Transverse colon (tissue), 4 donors: ENCODE measurements at places on chromosomes 1 and 21. TPM values are rescaled to one million over a fixed set of nuclear protein-coding genes. Genes with fewer than 3 reads are reported as not detected.
A peak's percentile ranks its signal among the peaks of the same experiment; 100 is the strongest.

- no peaks in the 10 kb centered on the region for H3K4me1 ChIP-seq
- no peak for DNase-seq
- no peak overlapping the region for H3K27ac ChIP-seq
- H3K27me3 ChIP-seq, result no peaks in the 10 kb centered on the region
Measured at GRCh38 chr21:24976238-24976637, 631.0 kb downstream of the MRPL39 start.

- DNase-seq, result no peak
- H3K36me3 ChIP-seq, result no peaks in the 10 kb centered on the region
- H3K27ac ChIP-seq, result no peak overlapping the region
- no peaks in the 10 kb centered on the region for H3K27me3 ChIP-seq
- no peak overlapping the region for H3K4me3 ChIP-seq
Measured at GRCh38 chr1:193404236-193404635, 217.8 kb upstream of the B3GALT2 start.

KCNJ6 gene
- total RNA-seq, result 0.16 TPM

- no peaks in the 10 kb centered on the region for H3K4me1 ChIP-seq
- H3K36me3 ChIP-seq, result no peaks in the 10 kb centered on the region
- H3K27me3 ChIP-seq, result no peaks in the 10 kb centered on the region
- DNase-seq, result no peak
- H3K4me3 ChIP-seq, result no peak overlapping the region
- H3K27ac ChIP-seq, result no peak overlapping the region
Measured at GRCh38 chr21:44275041-44275440, 10.6 kb upstream of the AIRE start.

TBX15 gene
- 0.32 TPM for total RNA-seq

DNA sequence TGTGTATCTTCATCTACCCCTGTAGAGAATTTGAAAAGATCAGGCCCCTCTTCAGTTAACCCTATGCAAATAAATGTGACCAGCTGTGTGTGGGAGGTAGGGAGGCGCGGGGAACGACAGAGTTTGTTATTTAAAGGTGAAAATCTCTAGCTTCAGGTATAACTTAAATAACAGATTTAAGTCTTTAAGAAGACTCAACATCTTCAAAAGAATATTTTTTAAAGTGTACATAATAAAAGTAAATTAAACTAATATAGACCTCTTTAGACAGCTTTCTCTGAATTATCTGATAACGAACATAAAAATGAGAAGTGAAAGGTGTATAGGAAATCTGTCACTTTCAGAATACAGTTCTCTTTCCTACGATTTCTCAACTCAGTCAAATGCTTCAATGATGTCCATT, 16.0 kb downstream of the ANGPTL3 start:
- no peak overlapping the region for H3K27ac ChIP-seq
- H3K27me3 ChIP-seq, result no peaks in the 10 kb centered on the region
- no peak for DNase-seq
- no peaks in the 10 kb centered on the region for H3K4me1 ChIP-seq
- no peaks in the 10 kb centered on the region for H3K36me3 ChIP-seq

OR2T29 gene
- not detected for total RNA-seq

- no peak overlapping the region for H3K27ac ChIP-seq
- no peak overlapping the region for H3K4me3 ChIP-seq
- H3K27me3 ChIP-seq, result no peaks in the 10 kb centered on the region
- no peak for DNase-seq
- no peaks in the 10 kb centered on the region for H3K36me3 ChIP-seq
- no peaks in the 10 kb centered on the region for H3K4me1 ChIP-seq
Measured at GRCh38 chr1:89704014-89704413, 71.1 kb downstream of the LRRC8C start.

DNA sequence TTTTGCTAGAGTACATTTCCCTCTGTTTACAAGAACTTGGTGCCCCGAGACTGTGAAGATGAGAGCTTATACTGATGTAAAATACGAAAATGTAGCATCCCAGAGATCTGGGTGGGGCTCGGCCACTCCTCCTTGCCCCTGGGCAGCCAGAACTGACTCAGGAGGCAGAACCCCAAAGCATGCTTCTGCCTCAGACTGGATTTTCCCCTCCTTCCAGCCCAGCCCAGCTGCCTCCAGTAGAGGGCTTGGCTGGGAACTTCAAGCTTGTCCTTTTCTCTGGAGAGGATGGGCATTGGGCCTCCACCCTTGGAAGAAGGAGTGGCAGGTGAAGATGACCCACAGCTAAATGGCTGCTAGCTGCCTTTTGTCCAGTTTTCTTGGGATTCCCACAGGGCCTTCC, 24.3 kb upstream of the BTG2 start:
- H3K4me1 ChIP-seq, result peaks cover 40% of the 10 kb centered on the region
- no peak overlapping the region for H3K4me3 ChIP-seq
- H3K27ac ChIP-seq, result peak overlapping the region; percentile 88
- no peak for DNase-seq
- H3K27me3 ChIP-seq, result no peaks in the 10 kb centered on the region

DNA sequence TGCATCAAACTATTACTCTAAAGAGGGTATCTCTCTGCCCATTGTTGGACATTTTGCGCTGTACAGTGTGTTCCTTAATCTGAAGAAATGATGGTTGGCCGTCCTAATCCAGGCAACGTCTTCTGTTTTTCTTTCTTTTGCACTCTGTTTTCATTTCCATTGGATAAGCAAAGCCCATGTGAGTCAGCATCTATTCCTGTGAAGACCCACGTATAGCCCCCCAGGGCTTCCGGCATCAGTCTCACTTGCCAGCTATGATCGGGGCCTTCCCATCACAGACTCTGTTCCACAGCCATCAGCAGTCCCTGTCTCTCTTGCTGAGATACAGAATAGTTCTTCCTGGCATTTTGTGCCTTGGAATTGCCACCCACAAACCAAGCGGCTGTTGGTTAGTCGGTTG, 29.2 kb upstream of the BRDT start:
- H3K27me3 ChIP-seq, result no peaks in the 10 kb centered on the region
- H3K4me1 ChIP-seq, result no peaks in the 10 kb centered on the region
- no peak for DNase-seq
- H3K27ac ChIP-seq, result no peak overlapping the region
- no peaks in the 10 kb centered on the region for H3K36me3 ChIP-seq

PYCR2 gene
- 37.4 TPM for total RNA-seq

PEAR1 gene
- 1.8 TPM for total RNA-seq

DNA sequence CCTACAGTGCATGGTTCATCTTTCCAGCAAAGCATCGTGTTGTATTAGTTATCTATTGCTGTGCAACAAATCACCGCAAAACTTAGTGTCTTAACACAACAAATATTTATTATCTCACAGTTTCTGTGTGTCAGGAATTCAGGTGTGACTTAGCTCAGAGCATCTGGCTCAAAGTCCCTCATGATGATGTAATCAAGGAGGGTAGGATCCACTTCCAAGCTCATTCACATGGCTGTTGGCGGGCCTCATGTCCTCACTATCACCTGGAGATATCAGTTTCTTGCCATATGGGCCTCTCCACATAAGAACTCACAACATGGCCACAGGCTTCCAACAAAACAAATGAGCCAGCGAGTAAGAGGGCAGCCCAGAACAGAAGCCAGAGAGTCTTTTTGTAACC, 135.6 kb upstream of the GJB5 start:
- no peaks in the 10 kb centered on the region for H3K36me3 ChIP-seq
- H3K4me1 ChIP-seq, result no peaks in the 10 kb centered on the region
- no peak for DNase-seq
- no peaks in the 10 kb centered on the region for H3K27me3 ChIP-seq
- H3K4me3 ChIP-seq, result no peak overlapping the region
- H3K27ac ChIP-seq, result no peak overlapping the region

GRCh38 chr1:61102041-61102440, 19.7 kb downstream of the NFIA start:
- H3K4me1 ChIP-seq, result peaks cover 24% of the 10 kb centered on the region
- DNase-seq, result no peak
- H3K4me3 ChIP-seq, result peak overlapping the region; percentile 24
- no peaks in the 10 kb centered on the region for H3K36me3 ChIP-seq
- H3K27me3 ChIP-seq, result no peaks in the 10 kb centered on the region
- H3K27ac ChIP-seq, result peak overlapping the region; percentile 26

- H3K36me3 ChIP-seq, result no peaks in the 10 kb centered on the region
- peaks cover 22% of the 10 kb centered on the region for H3K4me1 ChIP-seq
- no peak overlapping the region for H3K27ac ChIP-seq
- no peak overlapping the region for H3K4me3 ChIP-seq
Measured at GRCh38 chr1:160405331-160405877, 5.0 kb downstream of the VANGL2 start.

DNA sequence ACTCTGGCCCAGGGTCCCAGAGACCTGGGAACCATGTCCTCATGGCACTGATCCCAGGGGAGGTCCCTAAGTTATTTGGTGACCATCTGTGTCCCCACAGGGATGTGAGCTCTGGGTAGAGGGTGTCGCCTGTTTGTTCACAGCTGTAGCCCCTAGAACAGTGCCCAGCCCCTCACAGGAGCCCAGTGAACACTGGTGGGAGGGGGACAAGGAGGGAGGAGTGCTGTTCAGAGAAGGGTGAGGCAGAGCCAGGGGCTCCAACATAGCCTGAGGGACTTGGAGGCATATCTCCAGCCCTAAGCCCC, 450.4 kb downstream of the MATN1 start:
- no peak overlapping the region for H3K27ac ChIP-seq
- H3K36me3 ChIP-seq, result no peaks in the 10 kb centered on the region
- DNase-seq, result no peak
- H3K4me3 ChIP-seq, result no peak overlapping the region
- no peaks in the 10 kb centered on the region for H3K4me1 ChIP-seq

MCOLN2 gene
- total RNA-seq, result 115 TPM

DNA sequence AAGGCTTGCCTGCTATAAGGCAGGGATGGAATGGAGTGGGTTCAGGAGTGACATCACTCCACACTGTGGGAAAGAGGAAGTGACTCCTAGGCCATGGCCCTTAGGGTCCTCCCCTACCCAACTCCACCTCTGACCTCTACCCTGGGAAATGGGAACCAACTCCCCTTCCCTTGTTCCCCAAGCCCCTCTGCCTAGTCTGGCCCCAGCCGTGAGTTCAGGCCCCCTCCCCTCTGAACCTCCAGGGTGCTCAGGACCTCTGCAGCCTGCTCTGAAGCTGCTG, 3.8 kb upstream of the GUCA2A start:
- H3K4me1 ChIP-seq, result peaks cover 42% of the 10 kb centered on the region
- DNase-seq, result peak; percentile 8
- H3K36me3 ChIP-seq, result no peaks in the 10 kb centered on the region
- H3K27me3 ChIP-seq, result no peaks in the 10 kb centered on the region

GRCh38 chr1:10735563-10736305, 60.7 kb downstream of the CASZ1 start:
- peaks cover 8% of the 10 kb centered on the region for H3K4me1 ChIP-seq
- no peaks in the 10 kb centered on the region for H3K27me3 ChIP-seq
- DNase-seq, result no peak
- no peaks in the 10 kb centered on the region for H3K36me3 ChIP-seq
- no peak overlapping the region for H3K27ac ChIP-seq

DNA sequence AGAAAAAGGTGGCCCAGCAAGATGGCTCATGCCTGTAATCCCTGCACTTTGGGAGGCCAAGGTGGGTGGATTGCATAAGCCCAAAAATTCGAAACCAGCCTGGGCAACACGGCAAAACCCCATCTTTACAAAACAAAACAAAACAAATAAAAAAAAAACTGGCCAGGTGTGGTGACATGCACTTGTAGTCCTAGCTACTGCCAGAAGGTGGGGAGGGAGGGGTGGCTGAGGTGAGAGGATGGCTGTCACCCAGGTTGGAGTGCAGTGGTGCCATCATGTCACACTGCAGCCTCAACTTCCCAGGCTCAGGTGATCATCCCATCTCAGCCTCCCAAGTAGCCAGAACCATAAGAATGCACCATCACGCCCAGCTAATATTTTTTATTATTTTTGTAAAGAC, 22.8 kb downstream of the RERE start:
- no peaks in the 10 kb centered on the region for H3K36me3 ChIP-seq
- no peaks in the 10 kb centered on the region for H3K4me1 ChIP-seq
- no peaks in the 10 kb centered on the region for H3K27me3 ChIP-seq
- H3K27ac ChIP-seq, result no peak overlapping the region
- DNase-seq, result no peak

DNA sequence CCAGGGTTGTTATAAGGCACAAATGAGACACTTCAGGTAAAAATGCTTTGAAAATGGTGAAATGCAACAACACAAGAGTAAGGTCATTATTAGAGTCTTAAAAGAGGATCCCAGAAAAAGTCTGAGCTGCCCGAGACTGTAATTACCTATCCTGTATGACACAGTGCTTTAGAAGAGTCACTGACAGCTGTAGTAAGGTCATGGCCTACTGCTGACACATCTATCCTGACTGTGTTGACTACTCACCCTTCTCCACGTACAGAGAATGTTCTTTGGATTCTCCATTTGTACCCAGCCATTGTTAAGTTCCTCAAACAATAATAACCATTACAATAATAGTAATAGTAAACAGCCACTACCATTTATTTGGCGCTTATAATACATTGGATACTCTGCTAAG, 104.4 kb downstream of the CACHD1 start:
- DNase-seq, result no peak
- H3K27ac ChIP-seq, result no peak overlapping the region
- no peaks in the 10 kb centered on the region for H3K36me3 ChIP-seq
- H3K4me3 ChIP-seq, result no peak overlapping the region

DNA sequence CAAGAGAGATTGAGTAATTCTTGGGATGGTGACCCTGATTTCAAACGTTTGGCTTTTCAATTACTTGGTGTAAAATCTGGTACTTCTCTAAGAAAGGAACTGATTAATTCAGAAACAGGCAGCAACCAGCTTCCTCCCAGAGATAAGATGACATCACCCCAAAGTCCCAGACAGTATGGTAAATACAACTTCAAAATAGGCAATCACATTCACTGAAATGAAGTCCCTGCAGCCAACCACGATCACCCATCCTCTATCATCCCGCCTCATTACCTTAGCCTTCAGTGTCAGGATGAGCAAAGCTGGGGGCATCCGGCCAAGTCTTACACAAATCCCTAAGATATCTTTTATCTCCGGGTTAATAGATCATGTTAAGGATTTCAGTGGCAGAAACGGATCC, 26.4 kb upstream of the RUNX1 start:
- no peak for DNase-seq
- no peak overlapping the region for H3K4me3 ChIP-seq
- no peak overlapping the region for H3K27ac ChIP-seq
- H3K4me1 ChIP-seq, result peaks cover 7% of the 10 kb centered on the region

- no peaks in the 10 kb centered on the region for H3K27me3 ChIP-seq
- H3K4me1 ChIP-seq, result no peaks in the 10 kb centered on the region
- no peak overlapping the region for H3K27ac ChIP-seq
- H3K36me3 ChIP-seq, result no peaks in the 10 kb centered on the region
Measured at GRCh38 chr1:242147096-242147976, 148.4 kb upstream of the MAP1LC3C start.

THEM5 gene
- total RNA-seq, result not detected

GRCh38 chr1:231233735-231234417, 7.1 kb upstream of the GNPAT start:
- peak overlapping the region; percentile 80 for H3K27ac ChIP-seq
- peak; percentile 50 for DNase-seq

GRCh38 chr1:157803851-157804250, 16.1 kb downstream of the FCRL1 start:
- no peaks in the 10 kb centered on the region for H3K4me1 ChIP-seq
- no peak overlapping the region for H3K27ac ChIP-seq
- no peaks in the 10 kb centered on the region for H3K36me3 ChIP-seq
- no peaks in the 10 kb centered on the region for H3K27me3 ChIP-seq

GRCh38 chr1:225427235-225428067, at the start of gene LBR:
LBR (minus strand) TSS chr1:225428038; CDS start chr1:225424075, 3,963 bp downstream.
- H3K4me1 ChIP-seq, result peaks cover 44% of the 10 kb centered on the region
- peak; percentile 41 for DNase-seq
- H3K27ac ChIP-seq, result peak within 1 kb of the TSS; percentile 94
- H3K36me3 ChIP-seq, result no peaks in the 10 kb centered on the region
